ENCODE measurements at places on chromosomes 16 and 17. TPM values are rescaled to one million over a fixed set of nuclear protein-coding genes. Genes with fewer than 3 reads are reported as not detected.

GRCh38 chr16:7914748-7915147 lies 582.1 kb downstream of the RBFOX1 start:
- H3K36me3 ChIP-seq, result no peaks in the 10 kb centered on the region
- H3K27me3 ChIP-seq, result no peaks in the 10 kb centered on the region
- H3K4me1 ChIP-seq, result no peaks in the 10 kb centered on the region
- no peak for DNase-seq

- H3K4me1 ChIP-seq, result no peaks in the 10 kb centered on the region
- peak overlapping the region; percentile 93 for H3K4me3 ChIP-seq
- DNase-seq, result peak; percentile 48
- peak overlapping the region; percentile 100 for H3K27ac ChIP-seq
These were observed 541 bp downstream of the ZNF18 start for GRCh38 chr17:11996722-11997146.

DNA sequence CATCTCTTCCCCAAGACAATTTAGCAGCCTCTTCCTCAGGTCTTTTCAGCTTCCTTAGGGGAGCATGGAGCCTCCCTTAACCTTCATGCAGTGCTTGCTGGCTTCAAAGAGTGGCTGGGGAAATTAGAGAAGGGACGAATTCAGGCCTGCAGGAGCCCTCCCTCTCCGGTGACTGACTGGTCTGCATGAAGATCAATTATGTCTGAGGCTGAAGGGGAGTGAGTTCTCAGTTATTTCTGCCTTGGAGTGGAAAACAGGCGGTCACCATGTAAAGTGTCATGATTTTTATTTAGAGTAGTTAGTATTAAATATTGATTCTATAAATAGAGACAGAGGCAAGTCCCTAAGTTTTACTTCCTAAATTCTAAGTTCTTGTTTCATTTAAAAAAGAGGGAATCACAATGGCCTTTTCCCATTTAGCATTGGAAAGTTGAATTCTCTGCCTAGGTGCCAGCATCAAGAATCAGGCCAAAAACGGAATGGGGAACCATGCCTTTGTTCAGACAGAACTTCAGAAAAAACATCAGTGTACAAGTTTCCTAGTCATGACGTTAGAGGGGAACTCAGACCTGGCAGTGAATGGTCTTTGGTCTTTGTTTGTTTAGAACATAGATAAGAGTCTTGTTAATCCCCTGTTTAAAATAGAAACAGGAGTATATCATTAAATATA lies 4.4 kb downstream of the GABARAPL2 start:
- H3K27me3 ChIP-seq, result no peaks in the 10 kb centered on the region
- peaks cover 21% of the 10 kb centered on the region for H3K4me1 ChIP-seq
- no peak overlapping the region for H3K27ac ChIP-seq
- no peak overlapping the region for H3K4me3 ChIP-seq

Gene ZFP3
- 2.6 TPM for polyA plus RNA-seq

Gene TNFRSF13B
- polyA plus RNA-seq, result 1.4 TPM

Gene WSCD1
- 1.5 TPM for polyA plus RNA-seq

Gene TBC1D3
- polyA plus RNA-seq, result not detected

All from lung (tissue), 17 donors.